Naive thymus-derived CD4-positive, alpha-beta T cell (primary cell): ENCODE measurements at places on chromosomes 2 and 18.

GRCh38 chr18:33369711-33370449 lies 70.6 kb downstream of the CCDC178 start:
- no peak for DNase-seq

DNA sequence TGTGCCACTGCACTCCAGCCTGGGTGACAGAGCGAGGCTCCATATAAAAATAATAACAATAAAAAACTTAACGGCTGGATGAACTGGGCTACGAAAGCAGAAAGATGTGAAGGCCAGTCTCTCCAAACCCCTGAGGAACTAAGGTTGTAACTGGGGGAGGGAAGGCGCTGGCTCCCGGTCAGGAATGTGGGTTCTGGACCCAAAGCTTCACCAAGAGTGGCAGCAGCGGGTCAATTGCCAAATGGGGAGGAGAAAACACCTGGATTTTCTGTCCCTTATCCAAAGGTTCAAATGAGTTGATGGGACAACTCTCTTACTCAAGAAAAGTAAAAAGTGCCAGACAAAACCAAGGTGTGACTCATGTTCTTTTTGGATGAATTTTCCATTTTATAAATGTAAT lies 60.1 kb upstream of the TFCP2L1 start:
- no peak for DNase-seq

GRCh38 chr18:51342815-51343214 lies 145.3 kb upstream of the MEX3C start:
- DNase-seq: no peak

- no peak for DNase-seq
Measured at GRCh38 chr2:191401287-191401686, 156.1 kb downstream of the MYO1B start.

DNA sequence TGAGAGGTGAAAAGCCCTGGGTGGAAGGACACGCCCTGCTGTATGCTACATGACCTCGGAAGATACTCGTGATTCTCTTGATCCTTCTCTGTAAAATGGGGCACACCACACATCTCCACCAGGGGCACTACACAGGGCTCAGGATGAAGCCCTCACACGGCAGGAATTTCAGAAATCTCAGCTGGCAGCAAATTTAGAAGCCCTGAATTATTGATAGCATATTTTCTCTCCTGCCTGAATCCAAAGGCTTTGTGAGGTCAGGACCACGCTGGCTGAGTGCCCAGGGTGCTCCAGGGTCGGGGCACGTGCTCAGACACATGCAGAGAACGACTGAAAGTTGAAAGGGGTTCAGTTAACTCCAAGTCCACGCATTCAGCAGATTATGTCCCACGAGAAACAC lies 42.1 kb upstream of the GALR1 start:
- peak; percentile 65 for DNase-seq

DNA sequence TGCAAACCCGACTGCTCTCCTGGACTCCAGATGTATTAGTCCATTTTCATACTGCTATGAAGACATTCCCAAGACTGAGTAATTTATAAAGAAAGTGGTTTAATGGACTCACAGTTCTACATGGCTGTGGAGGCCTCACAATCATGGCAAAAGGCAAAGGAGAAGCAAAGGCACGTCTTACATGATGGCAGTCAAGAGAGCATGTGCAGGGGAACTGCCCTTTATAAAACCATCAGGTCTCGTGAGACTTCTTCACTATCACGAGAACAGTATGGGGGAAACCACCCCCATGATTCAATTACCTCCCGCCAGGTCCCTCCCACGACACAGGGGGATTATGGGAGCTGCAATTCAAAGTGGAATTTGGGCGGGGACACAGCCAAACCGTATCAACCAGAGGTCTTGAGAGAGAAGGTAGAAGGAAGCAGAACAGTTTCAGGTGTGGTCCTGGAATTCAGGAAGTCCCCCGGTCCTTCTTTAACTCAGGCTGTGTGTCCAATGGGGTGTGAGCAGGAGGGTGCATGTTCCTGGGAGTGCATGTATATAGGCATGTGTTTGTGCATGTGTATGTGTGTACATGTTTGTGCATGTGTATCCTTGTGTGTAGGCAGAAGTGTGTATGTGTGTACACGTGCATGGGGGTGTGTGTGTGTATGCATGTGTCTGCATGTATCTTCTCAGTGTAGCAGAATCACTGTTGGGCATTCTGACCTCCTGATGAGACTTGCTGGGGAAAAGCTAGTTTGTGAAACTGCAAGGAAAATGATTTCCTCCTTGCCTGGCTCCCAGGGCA lies 46.2 kb downstream of the GREB1 start:
- no peak for DNase-seq

DNA sequence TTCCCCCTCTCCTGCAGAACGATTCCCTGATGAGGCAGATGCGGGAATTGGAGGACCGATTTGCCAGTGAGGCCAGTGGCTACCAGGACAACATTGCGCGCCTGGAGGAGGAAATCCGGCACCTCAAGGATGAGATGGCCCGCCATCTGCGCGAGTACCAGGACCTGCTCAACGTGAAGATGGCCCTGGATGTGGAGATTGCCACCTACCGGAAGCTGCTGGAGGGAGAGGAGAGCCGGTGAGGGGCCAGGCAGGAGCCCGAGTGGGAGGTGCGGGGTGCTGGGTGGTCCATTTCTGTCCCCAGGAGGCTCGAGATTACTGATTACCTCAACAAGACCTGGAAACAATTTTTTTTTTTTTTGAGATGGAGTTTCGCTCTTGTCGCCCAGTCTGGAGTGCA lies 3.1 kb downstream of the DES start:
- DNase-seq: no peak

GRCh38 chr18:11219571-11219970 lies 70.2 kb upstream of the PIEZO2 start:
- no peak for DNase-seq

DNA sequence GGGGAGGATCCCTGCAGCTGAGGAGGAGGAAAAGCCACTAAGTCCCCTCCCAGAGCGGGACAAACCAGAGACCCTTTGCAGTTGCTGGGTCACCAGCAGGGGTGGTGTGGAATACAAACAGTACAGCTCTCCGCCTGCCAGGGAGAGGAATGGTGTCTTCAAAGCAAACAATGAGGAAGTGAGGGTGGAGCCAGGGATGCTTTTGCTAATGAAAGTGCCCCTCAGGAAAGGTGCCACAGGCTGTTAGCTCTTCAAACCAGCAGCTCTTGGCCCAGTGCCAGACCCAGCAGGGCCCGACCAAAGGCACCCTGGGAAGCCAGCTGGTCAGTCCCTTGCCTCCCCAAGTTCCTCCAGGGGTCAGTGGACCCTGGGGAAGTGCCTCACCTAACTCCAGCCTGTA lies 102.8 kb downstream of the HIBCH start:
- no peak for DNase-seq

- DNase-seq: no peak
Measured at GRCh38 chr2:44843641-44844310, 97.7 kb upstream of the SIX3 start.

DNA sequence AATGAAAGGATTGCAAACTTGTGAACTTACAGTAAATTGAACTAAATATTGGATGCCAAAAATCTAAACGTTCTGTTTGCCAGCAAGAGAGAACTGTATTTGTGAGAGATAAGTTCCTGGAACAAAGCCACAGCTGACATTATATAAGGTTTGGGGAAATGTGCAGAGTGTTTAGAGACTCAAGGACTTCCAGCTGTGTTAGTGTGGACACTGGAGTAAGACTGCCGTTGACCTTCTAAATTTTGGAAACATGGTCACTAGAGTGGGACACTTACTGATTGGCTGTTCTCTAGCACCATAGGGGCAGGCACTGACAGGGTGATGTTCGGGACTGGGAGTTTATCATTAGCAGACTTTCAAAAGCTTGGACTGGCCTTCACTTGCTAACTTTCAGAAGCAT lies 40.5 kb downstream of the SCN9A start:
- no peak for DNase-seq

- DNase-seq: no peak
Measured at GRCh38 chr2:208501206-208501605, 94.6 kb downstream of the PTH2R start.

DNA sequence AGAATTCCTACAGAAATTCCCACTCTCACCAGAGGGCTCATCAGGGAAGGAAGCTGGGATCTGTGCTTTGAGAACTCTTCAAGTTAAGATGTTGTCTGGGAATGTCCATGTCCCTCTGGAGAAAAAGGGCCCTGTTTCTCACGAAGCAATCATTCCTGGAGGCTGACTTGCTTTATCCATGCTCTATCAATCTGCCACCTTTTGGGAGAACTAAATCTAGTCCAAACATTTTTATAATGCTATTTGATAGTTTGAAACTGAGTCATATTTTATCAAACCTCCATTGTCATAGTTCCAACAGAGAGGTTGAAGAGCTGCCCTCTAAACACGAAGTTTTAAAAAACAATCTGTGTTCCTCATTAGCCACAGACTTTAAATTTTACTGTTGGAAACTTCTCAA lies 219.2 kb downstream of the MTX2 start:
- no peak for DNase-seq

DNA sequence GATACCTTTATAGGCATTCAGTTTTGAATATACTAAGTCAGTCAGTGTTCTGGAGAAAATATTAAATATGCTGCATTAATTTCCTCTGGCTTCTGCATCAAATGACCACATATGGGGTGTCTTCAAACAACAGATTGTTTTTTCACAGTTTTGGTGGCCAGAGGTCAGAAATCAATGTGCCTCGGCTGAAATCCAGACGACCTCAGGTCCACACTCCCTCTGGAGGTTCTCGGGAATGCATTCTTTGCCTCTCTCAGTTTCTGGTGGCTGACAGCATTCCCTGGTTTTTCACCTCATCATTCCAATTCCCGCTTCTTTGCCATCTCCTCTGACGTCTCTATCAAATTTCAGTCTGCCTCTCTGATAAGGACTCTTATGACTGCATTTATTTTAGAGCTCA lies 142.3 kb downstream of the ZNF407 start:
- no peak for DNase-seq

- DNase-seq: no peak
Measured at GRCh38 chr2:121649149-121649595, at the start of gene CLASP1. Gene CLASP1, minus strand, starts transcription at chr2:121649462. Its CDS starts 43,567 bp downstream, at chr2:121605895.

DNA sequence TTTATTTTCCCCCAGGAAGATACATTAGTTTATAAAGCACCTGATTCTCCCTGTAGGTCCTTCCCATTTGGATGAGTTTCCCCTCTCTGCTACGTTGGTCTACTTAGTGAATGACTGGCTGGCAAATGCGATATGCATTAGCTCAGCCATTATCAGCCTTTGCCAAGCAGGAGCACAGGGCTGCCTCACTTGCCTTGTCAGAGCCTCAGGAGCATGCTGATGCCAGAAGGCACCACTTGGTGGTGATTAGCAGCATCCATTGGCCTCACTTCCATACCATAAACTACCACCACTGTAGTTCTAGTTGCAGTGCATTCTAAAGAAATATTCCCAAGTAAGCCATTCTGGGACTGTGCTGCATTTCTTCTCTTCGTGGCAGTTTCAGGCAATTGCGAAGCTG lies 442.8 kb upstream of the CHST9 start:
- DNase-seq: no peak

- no peak for DNase-seq
Measured at GRCh38 chr2:64656379-64656778, 2.7 kb upstream of the SERTAD2 start.

DNA sequence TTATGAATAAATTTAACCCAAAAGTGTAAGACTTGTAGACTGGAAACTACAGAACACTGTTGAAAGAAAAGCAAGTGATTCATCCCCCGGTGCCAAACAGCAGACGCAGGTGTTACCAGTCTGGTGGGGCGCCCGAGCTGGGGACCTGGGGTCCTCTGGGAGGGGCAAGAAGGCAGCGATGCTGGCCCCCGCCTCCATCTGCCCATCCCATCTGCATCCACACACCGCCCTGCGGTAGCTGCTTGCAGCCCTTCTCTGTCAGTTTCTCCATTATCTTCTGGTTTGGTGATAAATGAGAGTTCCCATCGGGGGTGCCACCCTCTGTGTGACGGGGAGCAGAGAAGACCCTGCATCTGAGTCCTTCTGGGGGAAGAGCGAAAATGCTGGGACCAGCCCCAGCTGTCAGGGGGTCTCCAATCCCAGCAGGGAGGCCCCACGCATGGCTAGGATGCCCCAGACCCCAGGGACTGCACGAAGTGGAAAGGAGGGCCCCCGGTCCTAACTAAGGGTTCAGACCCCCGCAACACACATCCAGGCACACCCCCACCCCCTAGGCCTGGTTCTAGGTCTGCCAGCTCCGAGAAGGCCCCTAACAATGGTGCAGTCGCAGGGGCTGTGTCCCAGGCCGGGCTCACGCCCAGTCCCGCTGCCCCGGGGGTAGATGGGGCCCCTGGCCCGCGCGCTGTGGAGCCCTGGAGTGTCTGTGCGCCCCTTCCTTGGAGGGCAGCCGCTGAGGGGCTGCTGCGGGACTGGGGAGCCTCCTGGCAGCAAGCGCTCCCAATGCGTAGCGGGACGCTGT lies 686 bp upstream of the RGPD8 start:
- no peak for DNase-seq

DNA sequence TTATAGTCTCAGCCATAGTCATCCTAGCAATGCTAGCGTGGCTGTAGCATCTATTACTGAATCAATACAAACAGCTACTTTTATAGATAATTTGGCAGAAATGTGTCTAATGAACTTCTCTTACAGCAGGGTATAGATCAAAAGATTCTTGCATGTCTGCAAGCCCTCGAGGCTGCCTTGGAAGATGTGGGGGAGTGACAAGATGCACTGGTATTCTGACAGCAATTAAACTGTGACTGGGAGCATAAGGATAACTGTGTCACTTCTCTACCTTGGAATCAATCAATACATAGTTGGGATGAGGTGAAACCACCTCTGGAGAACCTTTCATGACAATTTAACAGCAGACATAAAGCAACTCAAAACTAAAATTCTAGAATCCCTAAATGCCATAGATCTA lies 59.3 kb upstream of the MYO3B start:
- DNase-seq: no peak

DNA sequence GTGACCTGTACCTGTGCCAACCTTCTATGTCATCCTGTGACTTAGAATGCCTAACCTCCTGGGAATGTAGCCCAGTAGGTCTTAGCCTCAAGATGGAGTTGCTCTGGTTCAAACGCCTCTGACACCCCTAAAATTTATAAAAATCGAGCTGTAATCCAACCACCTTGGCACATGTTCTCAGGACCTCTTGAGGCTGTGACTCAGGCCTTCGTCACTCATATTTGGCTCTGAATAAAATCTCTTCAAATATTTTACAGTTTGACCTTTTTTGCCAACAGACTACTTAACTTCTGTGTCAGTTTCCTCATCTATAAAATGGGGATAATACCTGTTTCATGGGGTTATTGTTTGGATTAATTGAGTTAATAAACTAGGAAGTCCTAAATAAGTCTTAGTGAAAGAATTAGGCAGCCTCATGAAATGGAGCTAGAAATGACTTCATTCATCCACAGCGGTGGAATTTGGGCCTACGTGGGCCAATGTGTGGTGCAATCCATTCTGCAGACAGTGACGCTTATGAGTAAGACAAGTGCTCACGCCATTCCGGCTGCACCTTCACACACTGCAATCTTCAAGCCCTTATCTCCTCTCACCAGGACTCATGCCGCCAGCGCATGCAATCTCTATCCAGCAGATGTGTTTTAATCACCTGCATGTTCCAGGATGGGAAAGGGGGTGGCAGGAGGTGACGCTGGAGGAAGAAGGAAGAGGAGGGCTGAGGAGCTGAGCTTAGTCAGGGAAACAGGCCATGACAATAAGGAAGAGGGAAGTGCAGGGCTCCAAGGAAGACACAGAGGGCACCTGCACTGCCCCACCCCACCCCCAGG lies 2.0 kb upstream of the UBE2F start:
- DNase-seq: no peak
